ENCODE measurements at places on chromosomes 6 and 20.

- peak; percentile 24 for DNase-seq
These were observed 403.6 kb downstream of the PLCB1 start for GRCh38 chr20:8535403-8536261.

- DNase-seq = no peak
These were observed 209.5 kb downstream of the SAMD5 start for GRCh38 chr6:147717991-147718390.

- no peak for DNase-seq
These were observed 196.3 kb downstream of the FUT9 start for GRCh38 chr6:96212066-96212465.

GRCh38 chr6:32796848-32797776, 19.7 kb downstream of the HLA-DOB start:
- peak; percentile 77 for DNase-seq

GRCh38 chr20:32920066-32920465, 61.3 kb downstream of the EFCAB8 start:
- no peak for DNase-seq

GRCh38 chr20:7850775-7851490, 89.3 kb downstream of the HAO1 start:
- DNase-seq = no peak

DNA sequence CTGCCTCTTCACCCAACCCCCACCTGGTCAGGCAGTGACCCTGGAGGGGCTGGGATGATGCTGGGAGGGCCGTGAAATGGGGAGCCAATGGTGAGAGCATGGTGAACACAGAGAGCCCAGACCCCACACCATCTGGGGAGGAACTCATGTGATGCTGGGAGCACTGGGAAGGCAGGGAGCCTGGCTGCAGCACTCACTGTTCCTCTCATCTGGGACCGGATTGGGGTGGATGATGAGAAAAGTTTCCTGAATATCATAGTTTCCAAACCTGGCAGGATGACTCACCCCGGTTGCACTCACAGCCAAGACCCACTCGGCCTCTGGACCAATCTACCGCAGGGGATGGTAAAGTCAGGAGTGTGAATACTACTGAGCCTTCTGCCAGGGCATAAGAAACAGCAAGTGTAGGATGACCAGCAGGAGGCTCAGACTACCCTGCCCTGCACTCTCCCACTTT, 21.8 kb downstream of the ULBP1 start:
- no peak for DNase-seq

- peak; percentile 94 for DNase-seq
These were observed 39.7 kb downstream of the AGPAT4 start for GRCh38 chr6:161233986-161234661.

GRCh38 chr6:54112151-54112650, 958 bp downstream of the MLIP start:
- peak; percentile 4 for DNase-seq

GRCh38 chr20:40189621-40190020, 499.4 kb downstream of the MAFB start:
- no peak for DNase-seq

DNA sequence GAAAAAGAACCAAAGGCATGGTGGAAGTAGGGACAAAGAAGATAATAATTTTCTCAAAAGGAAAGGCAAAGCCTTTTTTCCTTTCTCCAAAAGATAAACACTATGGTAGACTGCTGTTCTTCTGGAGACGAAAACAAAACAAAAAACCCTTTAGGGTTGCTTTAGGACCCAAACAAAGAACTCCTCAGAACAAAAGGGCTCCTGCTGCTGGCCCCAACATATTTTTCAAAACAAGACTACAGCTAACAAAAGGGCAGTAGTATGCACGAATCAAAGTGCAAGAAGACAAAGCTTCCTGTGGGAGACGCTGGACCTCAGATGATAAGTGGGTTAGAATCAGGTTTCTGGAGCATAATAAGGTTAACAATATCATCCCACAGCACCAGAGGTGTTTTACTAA, 15.8 kb downstream of the NCOA5 start:
- DNase-seq = no peak

DNA sequence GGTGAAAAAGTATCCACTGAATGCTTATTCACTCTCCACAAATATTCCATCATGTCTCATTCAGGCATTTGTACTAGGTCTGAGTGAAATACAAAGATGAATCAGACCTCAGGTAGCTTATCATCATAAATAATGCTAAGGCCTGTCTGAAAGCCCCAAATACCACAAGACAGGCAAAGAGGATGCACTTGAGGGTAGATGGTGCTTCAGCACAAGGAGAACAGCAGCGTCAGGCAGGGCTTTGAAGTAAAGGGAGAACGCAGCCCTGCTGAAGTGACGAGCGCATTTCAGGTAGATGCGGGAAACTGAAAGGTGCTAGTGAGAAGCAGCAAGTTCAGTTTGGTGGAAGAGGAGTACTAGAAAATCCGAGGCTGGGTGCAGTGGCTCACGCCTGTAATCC, 38.7 kb downstream of the MAP3K5 start:
- DNase-seq = no peak

DNA sequence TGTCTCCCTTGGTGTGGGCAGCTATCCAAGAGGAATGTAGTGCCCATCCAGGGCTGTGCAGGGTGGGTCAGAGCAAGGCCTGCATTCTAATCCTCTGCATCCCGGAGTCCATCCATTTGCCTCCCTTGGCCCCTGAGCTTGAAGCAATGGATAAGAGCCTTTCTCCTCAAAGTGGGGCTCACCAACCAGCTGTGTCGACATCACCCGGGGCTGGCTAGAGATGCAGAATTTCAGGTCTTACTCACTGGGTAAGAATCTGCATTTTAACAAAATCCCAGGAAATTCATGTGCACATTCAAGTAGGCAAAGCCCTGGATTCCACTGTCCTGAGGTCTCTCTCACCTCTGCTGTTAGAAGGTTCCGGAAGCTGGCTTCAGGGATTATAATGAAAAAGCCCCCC, 95.3 kb downstream of the MDGA1 start:
- DNase-seq = peak; percentile 61

DNA sequence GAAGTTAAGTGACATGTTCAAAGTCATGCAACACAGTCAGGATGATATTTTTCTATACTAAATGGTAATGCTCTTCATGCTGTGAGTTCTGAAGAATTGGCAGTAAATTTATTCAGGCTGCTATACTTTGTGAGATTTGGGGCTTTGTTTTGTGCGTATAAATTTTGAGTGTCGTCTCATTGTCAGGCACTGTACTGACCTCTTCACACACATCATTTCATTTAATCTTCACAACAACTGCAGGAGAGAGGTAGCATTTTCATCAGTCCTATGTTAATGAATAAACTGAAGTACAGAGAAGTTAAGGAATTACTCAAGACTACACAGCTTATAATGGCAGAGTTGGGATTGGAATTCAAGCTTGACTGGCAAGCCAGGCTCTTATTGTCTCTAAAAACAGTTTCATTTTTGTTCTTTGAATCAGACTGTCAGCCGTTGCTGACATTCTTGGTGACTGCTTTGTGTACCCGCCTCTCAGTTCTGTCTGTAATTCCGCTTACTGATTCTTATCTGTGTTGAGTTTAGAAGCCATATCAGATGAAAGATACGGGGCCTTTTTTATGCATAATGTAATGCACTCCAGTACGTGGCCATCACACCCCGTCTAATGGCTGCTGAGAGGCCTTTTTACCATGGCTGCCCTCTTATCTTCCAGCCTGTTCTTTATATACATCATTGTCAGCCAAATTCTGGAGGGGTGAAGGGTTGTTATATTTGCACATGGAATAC, 274.9 kb downstream of the UTRN start:
- peak; percentile 46 for DNase-seq

- peak; percentile 81 for DNase-seq
These were observed 41.7 kb downstream of the MOCS1 start for GRCh38 chr6:39892490-39893129.

DNA sequence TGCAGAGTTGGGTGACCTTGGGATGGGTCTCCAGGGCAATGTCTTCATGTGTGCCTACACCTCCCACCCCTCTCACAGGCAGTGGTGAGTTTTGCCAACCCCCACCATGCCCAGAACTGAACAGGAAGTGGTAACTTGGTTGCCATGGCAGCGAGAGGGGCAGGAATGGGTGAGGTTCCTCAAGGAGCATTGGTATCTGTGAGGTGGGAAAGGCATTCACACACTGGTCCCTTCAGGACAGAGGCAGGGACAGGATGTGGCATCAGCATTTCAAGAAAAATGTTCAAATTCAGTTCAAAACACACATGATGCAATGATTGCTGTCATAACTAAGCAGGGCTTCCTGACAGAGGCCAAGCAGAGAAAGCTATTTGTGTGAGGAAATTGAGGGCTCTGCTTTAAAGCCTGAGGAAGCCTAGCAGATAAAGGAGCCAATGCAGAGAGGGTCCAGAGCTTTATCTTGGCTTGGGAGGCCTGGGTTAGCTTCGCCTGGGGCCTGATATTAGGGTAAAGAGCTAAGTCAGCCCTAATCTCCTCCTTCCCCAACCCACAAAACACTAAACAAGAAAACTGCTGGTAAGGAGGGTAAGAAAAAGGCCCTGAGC, 551 bp downstream of the TREML2 start:
- DNase-seq = peak; percentile 15

DNA sequence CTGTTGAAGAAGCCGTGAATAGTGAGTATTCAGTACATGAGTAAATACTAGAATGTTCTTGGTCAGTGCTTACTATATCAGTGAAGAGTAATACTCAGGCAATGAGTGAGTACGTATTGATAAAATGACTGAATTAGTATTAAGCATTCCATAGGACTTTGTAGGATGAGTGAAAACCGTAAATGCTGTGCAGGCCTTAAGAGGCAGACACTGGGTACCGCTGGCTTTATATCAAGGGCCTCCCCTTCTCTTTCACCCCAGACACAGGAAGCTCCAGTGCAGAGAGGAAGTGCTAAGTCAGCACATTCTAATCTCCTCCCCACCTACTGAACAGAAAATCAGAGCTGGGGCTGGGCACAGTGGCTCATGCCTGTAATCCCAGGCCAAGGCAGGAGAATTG, 24.2 kb downstream of the POFUT1 start:
- DNase-seq = no peak

DNA sequence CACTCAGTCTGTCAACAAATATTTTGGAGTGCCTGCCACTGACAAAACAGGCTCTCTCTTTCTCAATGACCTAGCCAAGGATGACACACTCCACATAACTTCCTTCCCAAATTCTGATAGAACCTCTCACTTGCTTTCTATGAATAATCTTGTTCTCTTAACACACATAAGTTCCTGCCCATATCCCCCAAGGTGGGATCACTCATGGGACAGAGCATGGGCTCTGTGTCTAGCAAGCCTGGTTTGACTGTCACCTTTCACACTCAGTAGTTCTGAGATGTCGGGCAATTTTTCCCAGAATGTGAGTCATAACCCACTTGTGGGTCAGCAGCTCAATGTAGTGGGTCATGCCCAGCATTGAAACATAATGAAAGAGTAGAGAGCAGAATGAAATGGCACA, 78.1 kb downstream of the LRFN2 start:
- no peak for DNase-seq

DNA sequence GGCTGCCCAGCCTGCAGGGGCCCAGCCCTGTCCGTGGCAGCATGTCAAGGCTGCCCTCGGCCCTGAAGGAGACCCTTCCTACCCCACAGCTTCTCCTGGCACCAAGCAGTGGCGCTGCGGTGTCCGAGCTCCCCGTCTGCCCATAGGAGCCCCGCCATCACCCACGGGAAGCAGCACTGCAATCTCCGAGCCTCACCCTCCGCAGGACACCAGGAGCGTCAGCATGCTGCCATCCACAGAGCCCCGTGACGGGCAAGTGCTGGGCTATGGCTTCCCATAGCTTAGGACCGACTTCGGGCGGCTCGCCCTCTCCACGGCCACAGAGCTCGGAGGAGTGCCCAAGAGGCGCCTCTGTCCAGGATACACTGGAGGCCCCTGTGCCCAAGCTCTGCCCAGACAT, 25.1 kb downstream of the YTHDF1 start:
- no peak for DNase-seq

GRCh38 chr6:125304970-125305660, 3.3 kb upstream of the HDDC2 start:
- DNase-seq = no peak

DNA sequence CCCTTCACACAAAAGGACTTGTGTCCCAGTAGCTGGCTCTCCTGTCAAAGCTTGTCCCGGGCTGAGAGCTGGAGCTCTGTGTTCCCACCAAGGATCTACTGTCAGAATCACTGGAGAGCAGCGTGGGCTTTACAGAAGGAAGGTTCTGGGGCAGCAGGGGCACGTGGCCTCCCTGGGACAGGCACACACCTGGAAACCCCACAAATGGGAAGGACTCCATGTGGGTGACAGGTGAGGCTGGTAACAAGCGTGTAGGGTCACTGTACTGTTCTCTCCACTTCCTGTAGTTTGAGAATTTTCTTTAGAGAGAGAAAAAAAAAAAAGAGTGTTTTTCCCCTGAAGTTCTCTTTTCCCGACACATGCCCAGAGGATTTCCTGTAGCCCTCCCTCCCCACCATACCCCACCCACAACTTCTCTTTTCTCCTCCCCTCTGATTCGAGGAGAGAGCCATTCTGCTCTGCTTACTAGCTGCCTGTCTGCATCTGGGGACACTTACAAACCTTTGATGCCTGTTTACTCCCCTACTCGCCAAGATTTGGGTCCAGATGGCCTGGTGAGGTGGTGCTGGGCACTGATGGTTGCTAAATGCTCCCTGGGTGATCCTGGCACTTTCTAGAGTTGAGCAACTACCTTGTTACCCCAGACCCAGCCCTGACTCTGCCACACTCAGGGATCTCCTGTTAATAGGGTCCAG, 84.1 kb upstream of the SIRPA start:
- DNase-seq = peak; percentile 42

DNA sequence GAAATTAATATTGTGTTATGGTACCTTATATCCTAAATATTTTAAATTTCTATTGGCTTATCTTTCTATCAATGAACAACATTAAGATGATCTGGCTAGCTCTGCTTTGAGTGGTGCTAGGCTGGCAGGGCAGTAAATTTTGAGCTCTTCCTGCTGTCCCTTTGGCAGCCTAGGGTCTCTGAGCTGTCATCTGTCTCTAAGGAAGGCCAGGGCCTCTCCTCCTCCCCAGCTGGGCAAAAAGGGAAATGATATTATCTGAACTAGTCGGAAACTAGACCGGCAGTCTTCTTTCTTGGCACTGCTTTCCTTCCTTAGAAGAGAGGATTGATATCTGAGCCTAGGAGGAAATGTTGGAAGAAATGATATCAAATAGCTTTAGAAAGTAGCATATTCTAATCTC, 176.7 kb upstream of the BTBD3 start:
- DNase-seq = no peak

- peak; percentile 53 for DNase-seq
These were observed 37.8 kb downstream of the MARCKS start for GRCh38 chr6:113894712-113895674.

- DNase-seq = peak; percentile 28
These were observed 44.0 kb upstream of the TRAM2 start for GRCh38 chr6:52620906-52621190.

GRCh38 chr6:9252799-9253198, 817.5 kb upstream of the SLC35B3 start:
- no peak for DNase-seq

DNA sequence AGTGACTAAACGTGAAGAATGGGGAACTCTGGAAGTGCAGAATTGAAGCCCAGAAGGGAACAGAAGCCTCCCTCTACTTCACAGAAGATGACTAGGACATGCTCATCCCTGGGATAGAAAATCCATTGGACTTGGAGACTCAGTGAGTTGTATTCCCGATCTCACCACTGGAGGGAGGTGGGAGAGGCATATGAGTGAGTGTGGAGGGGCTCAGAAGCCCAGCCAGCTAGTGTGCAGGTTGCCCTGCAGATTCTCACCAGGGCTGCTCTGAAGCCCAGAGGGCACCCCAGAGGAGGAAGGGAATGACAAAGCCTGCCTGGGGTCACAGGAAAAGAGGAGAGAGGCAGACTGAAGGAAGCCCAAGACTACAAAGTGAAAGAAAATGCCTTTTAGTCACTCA, 42.1 kb upstream of the HLA-E start:
- DNase-seq = no peak

All from fibroblast of the aortic adventitia (primary cell).